Activated naive CD4-positive, alpha-beta T cell (primary cell): ENCODE measurements at places on chromosomes 2 and 18.

DNA sequence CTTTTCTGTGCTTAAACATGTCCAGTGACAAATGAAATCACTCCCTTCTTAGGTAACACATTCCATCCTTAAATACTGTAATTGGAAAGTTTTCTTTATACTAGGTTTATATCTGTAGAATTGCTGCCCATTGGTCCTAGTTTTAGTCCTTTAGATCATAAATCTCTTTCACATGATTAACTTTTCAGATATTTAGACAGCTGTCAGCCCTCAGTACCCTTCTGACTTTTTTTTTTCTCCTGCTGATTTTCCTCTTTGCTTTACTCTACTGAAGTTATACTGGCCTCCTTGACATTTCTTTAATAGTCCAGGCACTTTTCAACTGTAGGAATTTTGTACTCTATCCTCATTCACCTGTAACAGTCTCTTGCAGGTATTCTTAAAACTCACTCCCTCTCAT is 28.9 kb downstream of the RBBP8 start:
- no peak for DNase-seq

DNA sequence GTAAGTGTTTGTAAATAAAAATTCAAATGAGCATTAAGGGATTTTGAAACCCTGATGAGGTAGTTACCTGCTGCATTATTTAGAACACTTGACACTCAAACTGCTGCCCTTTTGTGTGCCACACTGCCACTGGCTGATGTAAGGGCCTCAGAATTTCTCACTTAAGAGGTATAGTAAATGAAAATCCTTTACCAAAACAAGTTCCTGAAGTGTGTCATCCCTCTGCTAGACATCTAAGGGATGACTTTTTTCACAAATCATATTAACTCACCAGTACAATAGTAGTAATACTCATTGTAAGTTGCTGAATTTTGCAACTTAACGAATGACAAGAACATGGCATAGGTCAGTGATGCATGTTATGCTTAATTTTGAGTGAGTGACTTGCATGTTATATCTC is 274.9 kb upstream of the UBE2E3 start:
- no peak for DNase-seq

DNA sequence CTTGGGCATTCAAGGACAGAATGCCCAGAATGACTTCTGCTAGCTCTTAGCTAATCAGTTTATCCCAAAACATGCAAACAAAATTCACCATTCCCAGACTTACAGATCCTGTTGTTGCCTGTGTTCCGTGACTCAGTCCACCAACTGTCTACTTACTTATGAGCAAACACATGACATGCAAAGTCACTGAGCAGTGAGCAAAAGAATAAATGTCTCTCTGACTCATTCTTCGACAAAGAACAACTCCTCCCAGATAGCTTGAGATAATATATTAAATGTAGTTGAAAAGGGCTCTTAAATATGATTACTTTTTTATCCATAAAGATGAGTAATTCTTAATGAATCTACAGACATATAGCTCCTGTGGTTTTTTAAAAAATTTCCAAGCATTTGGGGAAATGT is 9.0 kb upstream of the CREG2 start:
- no peak for DNase-seq

DNA sequence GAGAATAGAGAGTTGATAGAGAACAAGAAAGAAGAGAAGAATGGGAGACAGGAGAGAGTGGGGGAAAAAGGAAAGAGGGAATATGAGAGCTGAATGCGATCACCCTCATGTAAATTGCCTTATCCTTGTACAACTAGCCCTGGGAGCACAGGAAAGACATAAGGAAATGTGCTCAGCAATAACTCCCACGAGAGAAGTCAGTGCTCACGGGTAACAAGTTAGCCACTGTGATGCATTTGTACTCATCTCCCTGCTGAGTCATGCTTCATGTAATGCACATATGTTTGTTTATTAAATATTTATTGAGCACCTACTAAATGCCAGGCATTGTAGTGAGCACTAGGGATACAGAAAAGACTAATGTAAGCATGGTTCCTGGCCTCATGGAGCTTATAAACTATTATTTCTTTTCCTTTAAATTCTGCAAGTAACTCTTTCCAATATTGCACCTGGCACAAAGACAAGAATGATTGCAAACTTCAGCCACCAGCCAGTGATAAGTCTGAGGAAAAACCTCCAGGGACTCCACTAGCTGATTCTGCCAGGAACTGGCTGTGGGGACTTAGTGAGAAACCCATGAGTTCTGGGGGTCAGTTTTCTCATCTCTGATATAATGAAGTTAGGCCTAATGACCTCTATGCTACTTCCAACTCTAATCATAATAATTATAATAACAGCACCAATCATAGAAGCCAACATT is 124.1 kb downstream of the LNPK start:
- no peak for DNase-seq

DNA sequence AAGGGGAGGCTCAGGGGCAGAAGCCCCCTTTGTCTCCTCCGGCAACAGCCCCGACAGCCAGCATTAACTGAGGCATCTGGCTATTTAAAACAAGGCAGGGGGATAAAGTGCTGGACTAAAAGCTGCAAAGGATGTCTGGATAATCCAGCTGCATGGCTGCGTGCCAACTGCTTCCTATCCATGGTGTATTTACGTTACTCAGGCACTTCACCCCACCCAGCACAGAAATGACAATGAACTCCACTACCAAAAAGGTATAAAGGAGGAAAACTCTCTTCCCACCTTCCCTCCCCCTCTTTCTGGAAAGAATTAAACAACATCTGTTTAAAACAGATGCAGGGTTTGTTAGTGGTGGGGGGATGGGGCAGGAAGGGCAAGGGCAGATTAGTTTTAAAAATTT is 82.5 kb downstream of the SPRED2 start:
- DNase-seq = no peak

- no peak for DNase-seq
Observed at GRCh38 chr2:164439885-164440284, 181.4 kb downstream of the GRB14 start.

DNA sequence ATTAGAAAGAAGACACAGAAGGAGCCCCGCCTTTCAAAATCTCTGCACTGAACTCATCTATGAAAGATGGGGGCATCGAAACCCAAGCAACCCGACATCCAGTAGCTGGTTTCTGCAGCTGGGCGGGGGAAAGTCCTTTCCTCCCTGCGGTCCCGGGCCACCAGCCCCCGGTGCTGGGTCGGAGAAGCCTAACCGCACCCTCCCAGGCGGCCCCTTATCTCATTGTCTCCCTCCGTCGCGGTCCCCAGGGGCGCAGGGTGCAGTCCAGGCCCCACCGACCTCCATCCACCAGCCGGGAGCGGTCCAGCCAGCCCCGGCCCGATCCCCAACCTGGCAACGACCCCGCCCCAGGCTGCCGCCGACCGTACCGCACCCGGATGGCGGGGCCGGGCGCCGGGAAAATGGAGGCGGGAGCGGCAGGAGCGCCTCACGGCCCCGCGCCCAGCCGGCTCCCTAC is 452 bp downstream of the RAPH1 start:
- DNase-seq = no peak

GRCh38 chr2:58664523-58665151 is 423.5 kb upstream of the FANCL start:
- no peak for DNase-seq

GRCh38 chr2:63755965-63756364 is 85.7 kb upstream of the UGP2 start:
- DNase-seq = no peak

- no peak for DNase-seq
Observed at GRCh38 chr2:183678908-183679307, 554.7 kb downstream of the NUP35 start.

- DNase-seq = no peak
Observed at GRCh38 chr2:202031246-202031951, 2.3 kb upstream of the FZD7 start.

- DNase-seq = no peak
Observed at GRCh38 chr2:145154731-145155130, 634.8 kb upstream of the ZEB2 start.

- no peak for DNase-seq
Observed at GRCh38 chr18:58091099-58091611, 47.1 kb downstream of the NEDD4L start.

DNA sequence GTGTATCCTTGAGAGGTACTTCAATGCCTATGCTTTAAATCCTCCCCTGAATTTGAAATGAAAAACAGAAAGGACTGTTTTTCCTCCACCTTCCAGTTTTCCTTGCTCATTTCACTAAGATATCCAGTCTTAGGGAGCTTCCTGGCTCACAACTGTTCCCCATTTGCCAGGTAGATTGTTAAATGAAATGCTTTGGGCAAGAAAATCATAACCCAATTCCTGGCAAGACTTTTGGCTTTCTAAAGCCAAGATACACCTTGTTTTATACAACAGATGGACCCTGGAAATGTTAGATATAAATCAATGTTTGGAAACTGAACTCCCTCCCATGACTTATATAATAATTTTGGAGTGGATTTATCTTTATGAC is 3.6 kb upstream of the CHMP3 start:
- DNase-seq = no peak

DNA sequence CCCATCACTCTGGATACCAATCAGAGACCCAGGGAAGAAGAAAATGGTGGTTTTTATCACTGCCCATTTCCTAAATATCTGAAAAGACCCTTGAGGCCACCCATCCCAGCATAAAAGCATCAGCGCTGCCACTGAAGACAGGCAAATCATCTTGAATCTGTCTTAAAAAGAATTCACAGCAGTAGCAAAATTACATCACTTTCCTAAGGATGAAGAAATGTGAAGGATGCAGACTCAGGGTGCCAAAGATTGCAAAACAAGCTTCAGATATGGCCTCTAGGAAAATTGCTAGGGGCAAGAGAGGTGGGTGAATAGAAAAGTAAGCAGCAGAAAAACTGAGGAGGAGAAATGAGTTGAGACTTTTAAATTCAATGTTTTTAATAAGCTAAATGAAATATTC is 70.0 kb downstream of the SLC25A12 start:
- no peak for DNase-seq

- no peak for DNase-seq
Observed at GRCh38 chr2:218003281-218003944, 618 bp upstream of the TNS1 start.

- DNase-seq = no peak
Observed at GRCh38 chr2:108392029-108392428, 14.3 kb downstream of the SULT1C4 start.

DNA sequence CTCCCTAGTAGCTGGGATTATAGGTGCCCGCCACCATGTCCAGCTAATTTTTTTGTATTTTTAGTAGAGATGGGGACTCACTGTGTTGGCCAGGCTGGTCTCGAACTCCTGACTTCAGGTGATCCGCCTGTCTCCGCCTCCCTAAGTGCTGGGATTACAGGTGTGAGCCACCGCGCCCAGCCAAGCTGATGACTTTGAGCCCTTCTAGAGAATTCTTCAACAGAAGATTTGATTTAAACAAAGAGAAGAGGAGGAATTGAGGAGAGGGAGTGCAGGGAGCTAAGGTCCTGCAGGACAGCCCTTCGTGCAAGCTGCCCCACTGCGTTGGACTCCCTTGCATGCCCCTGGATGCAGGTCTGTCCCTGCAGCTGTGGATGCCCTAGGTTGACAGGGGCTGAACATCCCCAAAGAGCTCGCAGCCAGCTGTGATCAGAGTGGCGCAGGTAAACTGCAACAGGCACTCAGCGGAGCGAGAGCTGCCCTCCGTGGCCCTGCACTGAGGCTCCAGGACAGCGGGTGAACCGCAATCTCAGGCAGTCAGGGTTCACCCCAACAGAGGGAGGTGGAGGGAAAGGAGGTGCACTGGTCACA is 13.7 kb downstream of the ADRA2B start:
- no peak for DNase-seq

GRCh38 chr2:23698721-23699579 is 228.0 kb downstream of the ATAD2B start:
- DNase-seq = no peak

GRCh38 chr18:26233208-26233607 is 7.0 kb downstream of the TAF4B start:
- DNase-seq = no peak

DNA sequence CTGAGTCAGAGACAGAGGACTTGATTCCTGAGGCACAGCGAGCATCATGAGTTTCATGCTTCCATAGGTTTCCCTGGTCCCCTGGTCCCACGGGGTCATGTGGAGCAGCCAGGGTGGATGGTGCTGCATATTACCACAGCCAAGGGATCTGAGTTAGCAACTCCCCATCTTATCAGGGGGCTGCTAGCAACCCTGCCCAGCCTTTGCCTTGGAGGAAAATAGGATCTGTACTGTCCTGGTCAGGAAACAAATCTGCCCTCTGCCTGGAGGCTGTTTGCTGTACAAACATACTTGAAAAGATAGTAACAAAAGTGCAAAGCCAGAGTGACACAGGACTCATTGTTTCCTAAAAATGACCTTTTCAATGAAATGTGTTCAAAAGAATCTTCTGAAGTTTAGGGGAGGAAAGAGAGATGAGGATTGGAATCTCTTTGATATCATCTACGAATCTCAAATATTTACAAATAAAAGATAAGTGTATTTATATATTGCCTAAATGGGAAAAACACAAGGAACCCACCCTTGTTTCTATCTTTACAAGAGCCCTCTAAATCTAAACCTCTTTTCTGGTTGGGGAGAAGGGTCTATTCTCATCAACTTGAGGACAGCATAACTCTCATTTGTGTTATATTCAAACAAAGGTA is 194.8 kb downstream of the CD226 start:
- DNase-seq = no peak

GRCh38 chr2:220496513-220496912 is 869.1 kb downstream of the SLC4A3 start:
- DNase-seq = no peak

DNA sequence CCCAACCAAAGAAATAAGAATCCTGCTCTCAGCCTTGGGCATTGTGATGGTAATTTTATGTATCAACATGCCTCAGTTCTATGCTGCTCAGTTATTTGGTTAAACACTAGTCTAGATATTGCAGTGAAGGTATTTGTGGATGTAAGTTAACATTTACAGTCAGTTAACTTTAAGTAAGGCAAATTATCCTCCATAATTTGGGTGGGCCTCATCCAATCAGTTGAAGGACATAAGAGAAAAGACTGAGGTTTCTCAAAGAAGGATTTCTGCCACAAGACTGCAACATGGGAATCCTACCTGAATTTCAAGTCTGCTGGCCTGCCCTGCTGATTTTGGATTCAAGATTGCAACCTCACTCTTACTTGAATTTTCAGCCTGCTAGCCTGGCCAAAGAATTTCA is 975.5 kb upstream of the ACVR2A start:
- no peak for DNase-seq

GRCh38 chr18:31225668-31226067 is 63.0 kb upstream of the DSC1 start:
- no peak for DNase-seq

GRCh38 chr2:150876251-150876950 is 385.3 kb downstream of the RBM43 start:
- no peak for DNase-seq
